ENCODE measurements at places on chromosomes 3 and 15. TPM values are rescaled to one million over a fixed set of nuclear protein-coding genes. Genes with fewer than 3 reads are reported as not detected.
A peak's percentile ranks its signal among the peaks of the same experiment; 100 is the strongest.

Gene CMSS1
- total RNA-seq: 19.1 TPM

- no peak for DNase-seq
These were observed 114.6 kb downstream of the TMEM108 start for GRCh38 chr3:133152681-133153220.

- DNase-seq: no peak
These were observed 132.6 kb upstream of the LRRN1 start for GRCh38 chr3:3666664-3667063.

- DNase-seq: no peak
These were observed 528.4 kb upstream of the SEMA6D start for GRCh38 chr15:47188758-47189507.

DNA sequence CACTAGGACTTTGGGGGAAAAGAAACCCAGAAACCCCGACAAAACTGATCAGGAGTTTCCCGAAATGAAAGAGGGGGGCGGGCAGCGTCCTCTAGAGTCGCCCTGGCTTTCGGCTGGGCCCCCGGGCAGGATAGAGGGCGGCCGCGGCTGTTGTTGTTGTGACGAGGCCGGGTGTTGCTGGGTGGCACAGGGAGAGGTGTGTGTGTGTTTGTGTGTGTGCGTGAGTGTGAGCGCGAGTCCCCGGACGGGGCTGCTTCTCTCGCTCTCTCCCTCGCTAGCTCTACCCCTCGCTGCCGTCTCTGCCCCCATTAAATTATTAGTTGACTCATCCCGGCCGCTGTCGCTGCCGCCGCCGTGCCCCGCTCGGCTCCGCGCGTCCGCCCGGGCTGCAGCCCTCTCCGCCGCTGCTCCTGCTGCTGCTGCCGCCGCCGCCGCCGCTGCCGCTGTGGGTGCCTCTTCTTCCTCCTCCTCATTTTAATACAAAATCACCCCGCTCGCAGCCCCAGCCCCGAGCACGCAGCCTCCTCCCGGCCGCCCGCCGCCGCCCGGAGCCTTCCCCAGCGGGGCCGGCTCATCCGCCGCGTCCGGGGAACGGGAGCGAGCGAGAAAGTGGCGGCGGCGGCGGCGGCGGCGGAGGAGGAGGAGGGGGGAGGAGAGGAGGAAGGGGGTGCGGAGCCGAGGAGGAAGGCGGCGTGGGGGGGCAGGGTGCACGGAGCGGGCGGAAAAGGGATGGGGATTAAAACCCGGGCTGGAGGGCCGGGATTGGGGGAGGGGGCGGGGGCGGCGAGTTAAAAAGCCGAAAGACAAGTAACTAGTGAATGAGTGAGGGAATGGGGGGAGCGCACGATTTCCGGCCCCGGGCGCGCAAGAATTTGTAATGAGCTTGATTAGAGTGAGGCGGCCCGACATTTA, at the start of gene SATB1:
Gene SATB1, minus strand, starts transcription at position 611 of the 912 bp plus-strand sequence. CDS start 4,372 bp downstream, outside the sequence.
- peak; percentile 87 for DNase-seq

DNA sequence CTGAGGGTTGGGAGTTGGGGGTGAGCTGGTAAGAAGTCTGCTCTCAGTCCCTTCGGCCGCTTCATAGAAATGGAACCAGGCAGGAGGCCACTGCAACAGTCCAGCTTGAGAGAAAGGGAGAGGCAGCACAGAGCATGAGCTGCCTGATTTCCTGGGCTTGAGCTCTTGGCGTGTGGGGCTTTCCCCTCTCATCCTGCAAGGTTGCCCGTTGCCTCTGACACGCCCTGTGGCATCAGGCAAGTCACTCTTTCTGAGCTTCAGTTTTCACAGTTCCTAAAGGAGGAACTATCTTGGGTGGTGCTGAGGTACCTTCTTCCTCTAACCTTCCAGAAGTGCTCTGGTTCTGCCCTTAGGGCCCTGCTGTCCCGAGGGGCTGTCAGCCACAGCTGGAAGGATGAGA, 4.9 kb downstream of the MESP2 start:
- no peak for DNase-seq

DNA sequence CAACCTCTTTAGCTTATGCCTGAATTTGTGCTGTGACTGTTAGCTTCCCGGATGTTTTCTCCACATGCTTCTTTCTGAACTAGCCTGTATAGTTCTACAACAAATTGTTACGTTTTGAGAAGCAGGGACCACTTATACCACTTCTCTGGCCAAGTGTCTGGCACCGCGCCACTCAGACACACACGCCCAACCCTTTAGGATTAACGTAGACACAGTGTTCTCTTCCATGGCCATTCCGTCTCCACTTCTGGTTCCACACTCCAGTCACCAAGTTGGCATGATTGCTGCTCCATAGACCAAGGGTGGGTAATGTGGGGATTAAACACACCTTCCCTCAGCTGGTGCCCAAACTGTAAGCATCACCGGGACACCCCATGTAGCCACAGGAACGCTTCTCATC, 755 bp upstream of the TMEM108 start:
- DNase-seq: no peak

- no peak for DNase-seq
These were observed 50.9 kb downstream of the TLE3 start for GRCh38 chr15:70046679-70047369.
